ENCODE measurements at places on chromosomes 13 and 19. TPM values are rescaled to one million over a fixed set of nuclear protein-coding genes. Genes with fewer than 3 reads are reported as not detected.

The DNMT1 gene
- 74.6 TPM for polyA plus RNA-seq

The GPC5 gene
- polyA plus RNA-seq = 0.24 TPM

The IL27RA gene
- 58.3 TPM for polyA plus RNA-seq

The KCNN1 gene
- polyA plus RNA-seq = not detected

The CD79A gene
- 3,141 TPM for polyA plus RNA-seq

The ZNF575 gene
- 2.9 TPM for polyA plus RNA-seq

The KLK2 gene
- polyA plus RNA-seq = not detected

The NKPD1 gene
- not detected for polyA plus RNA-seq

The ACP7 gene
- not detected for polyA plus RNA-seq

The SERPINE3 gene
- not detected for polyA plus RNA-seq

The THSD8 gene
- polyA plus RNA-seq = 6.4 TPM

The ZNF439 gene
- 8.7 TPM for polyA plus RNA-seq

The ARHGEF1 gene
- polyA plus RNA-seq = 203 TPM

The CBARP gene
- not detected for polyA plus RNA-seq

The CCDC8 gene
- polyA plus RNA-seq = not detected

The SPART gene
- 17.9 TPM for polyA plus RNA-seq

The ZIC2 gene
- not detected for polyA plus RNA-seq

The IQCN gene
- polyA plus RNA-seq = 1.4 TPM

The CD70 gene
- polyA plus RNA-seq = 28.4 TPM

The ZNF560 gene
- not detected for polyA plus RNA-seq

The ZNF468 gene
- polyA plus RNA-seq = 16.1 TPM

The MBD3L2 gene
- polyA plus RNA-seq = not detected

The CYSLTR2 gene
- not detected for polyA plus RNA-seq

The RFPL4A gene
- not detected for polyA plus RNA-seq

The ABCC4 gene
- 5.6 TPM for polyA plus RNA-seq

The ZNF418 gene
- 6.0 TPM for polyA plus RNA-seq

The EPN1 gene
- 29.9 TPM for polyA plus RNA-seq

The CERS1 gene
- not detected for polyA plus RNA-seq

The RHPN2 gene
- 3.7 TPM for polyA plus RNA-seq

The NUFIP1 gene
- polyA plus RNA-seq = 6.3 TPM

The FBXW9 gene
- 5.1 TPM for polyA plus RNA-seq

The ZNF790 gene
- polyA plus RNA-seq = 5.4 TPM

The ARHGAP45 gene
- 391 TPM for polyA plus RNA-seq

The DACT3 gene
- not detected for polyA plus RNA-seq

The ZNF304 gene
- 4.2 TPM for polyA plus RNA-seq

The ACER1 gene
- polyA plus RNA-seq = not detected

The LYPD3 gene
- polyA plus RNA-seq = 0.25 TPM

The PRKCSH gene
- 77.5 TPM for polyA plus RNA-seq

The SLC27A5 gene
- polyA plus RNA-seq = 10.3 TPM

The TMEM38A gene
- polyA plus RNA-seq = 11.0 TPM

The NLRP5 gene
- not detected for polyA plus RNA-seq

The UHRF1 gene
- not detected for polyA plus RNA-seq

The SRRM5 gene
- polyA plus RNA-seq = not detected

The NCAN gene
- not detected for polyA plus RNA-seq

The NPAS1 gene
- polyA plus RNA-seq = 1.0 TPM

The OR7D4 gene
- not detected for polyA plus RNA-seq

The PIP5K1C gene
- polyA plus RNA-seq = 11.5 TPM

The ZNF534 gene
- polyA plus RNA-seq = 0.14 TPM

The CGB7 gene
- not detected for polyA plus RNA-seq

The CYP2F1 gene
- not detected for polyA plus RNA-seq

The SIGLEC9 gene
- polyA plus RNA-seq = 0.21 TPM

The ZNF222 gene
- 6.2 TPM for polyA plus RNA-seq

The NR2C2AP gene
- polyA plus RNA-seq = 37.6 TPM

The SELENOW gene
- 210 TPM for polyA plus RNA-seq
